Amniotic epithelial cell (primary cell): ENCODE measurements at places on chromosomes 1 and 21.
A peak's percentile ranks its signal among the peaks of the same experiment; 100 is the strongest.

GRCh38 chr1:3857791-3858129, 484 bp downstream of the DFFB start:
- no peak for DNase-seq

GRCh38 chr21:43207043-43207315, 38.2 kb downstream of the CRYAA start:
- no peak for DNase-seq

- DNase-seq = peak; percentile 84
Observed at GRCh38 chr21:37711836-37712568, 204.3 kb downstream of the KCNJ6 start.

DNA sequence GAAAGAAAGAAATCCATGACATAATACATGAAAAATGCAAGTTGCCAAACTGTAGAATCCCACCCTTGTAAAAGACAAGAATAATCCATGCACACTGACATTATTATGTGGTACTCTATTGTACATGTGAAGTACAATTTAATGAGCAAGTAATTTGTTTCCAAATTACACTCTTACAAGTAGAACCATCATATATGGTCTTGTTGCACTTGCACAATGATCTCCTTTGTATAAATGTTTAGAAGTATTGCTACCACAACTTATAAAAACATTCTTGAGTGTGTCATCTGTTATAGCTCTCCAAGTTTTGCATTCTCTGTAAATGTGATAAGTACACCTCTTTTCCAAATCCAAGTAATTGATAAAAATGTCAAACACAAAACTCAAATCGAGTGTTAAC, 29.1 kb upstream of the ZNF281 start:
- peak; percentile 17 for DNase-seq

- no peak for DNase-seq
Observed at GRCh38 chr1:166914111-166914510, 38.0 kb upstream of the TADA1 start.
